ENCODE measurements at places on chromosomes 16 and 17.

DNA sequence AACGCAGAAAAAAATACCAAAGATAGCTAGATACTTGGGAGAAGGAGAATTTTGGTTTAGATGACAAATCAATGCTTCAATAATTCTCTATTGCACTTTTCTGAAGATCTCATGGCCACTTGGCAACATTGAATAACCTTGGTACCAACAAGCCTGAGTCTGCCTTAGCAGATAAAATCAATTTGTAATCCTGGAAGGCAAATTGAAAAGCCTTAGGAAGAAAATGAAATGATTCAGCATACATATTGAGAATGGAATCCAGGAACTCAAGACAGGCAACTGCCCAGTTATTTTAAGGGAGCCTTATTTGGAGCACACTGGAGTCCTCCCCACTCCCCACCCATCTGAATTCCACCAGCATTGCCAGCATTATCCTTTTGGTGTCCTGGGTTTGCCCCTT, 109.3 kb upstream of the SOX9 start:
- no peak for DNase-seq

- DNase-seq = no peak
Measured at GRCh38 chr17:75921596-75921995, 16.9 kb upstream of the MRPL38 start.

DNA sequence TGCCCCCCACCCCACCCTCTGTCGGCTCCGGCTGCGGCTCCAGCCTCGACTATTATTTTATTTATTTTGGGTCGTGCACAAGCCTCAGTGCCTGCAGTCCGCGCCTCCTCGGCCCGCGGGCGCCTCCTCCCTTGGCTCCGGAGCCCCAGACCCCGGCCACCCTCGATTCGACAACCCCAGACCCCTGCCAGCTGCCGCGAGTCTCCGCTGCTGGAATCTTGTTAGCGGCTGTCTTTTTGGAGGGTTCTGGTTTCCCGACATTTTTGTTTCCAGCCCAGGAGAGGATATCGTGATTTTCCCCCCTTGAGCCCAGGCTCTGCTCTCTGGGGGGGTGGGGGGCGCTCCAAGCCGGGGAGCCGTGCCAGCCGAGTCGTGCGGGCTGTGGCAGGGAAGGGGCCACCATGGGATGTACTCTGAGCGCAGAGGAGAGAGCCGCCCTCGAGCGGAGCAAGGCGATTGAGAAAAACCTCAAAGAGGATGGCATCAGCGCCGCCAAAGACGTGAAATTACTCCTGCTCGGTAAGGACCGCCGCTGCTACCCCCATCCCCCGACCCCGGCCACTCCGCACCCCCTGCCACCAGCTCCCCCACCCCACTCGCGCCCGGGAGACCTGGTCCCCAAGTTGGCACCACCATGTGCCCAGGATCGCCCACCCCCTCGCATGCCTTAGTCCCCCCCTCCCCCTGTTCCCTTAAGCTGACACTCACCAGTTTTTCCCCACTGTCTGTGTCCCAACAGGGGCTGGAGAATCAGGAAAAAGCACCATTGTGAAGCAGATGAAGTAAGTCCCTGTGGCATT, 746 bp downstream of the GNAO1 start:
- DNase-seq = peak; percentile 51

GRCh38 chr17:55677446-55677845, 45.2 kb downstream of the TMEM100 start:
- no peak for DNase-seq

DNA sequence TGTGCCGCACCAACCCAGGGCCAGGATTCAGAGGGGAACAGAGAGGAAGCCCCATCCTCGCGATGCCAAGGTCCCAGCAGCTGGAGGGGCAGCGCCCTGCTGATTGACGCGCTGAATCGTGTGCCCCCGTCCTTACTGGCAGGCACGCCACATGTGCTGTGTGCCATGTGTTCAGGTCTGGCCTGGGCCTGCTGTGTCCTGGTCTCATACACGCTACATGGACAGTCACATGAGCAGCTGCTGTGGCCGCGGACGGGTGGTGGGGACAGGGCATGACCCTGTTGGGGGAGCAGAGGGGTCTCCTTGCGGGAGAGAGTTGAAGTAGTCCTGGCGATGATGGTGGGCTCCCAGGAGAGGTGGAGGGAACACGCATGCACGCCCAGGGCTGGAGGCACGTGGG, 18.0 kb downstream of the CBFA2T3 start:
- DNase-seq = no peak

- no peak for DNase-seq
Measured at GRCh38 chr16:88805340-88805715, 1.7 kb downstream of the CDT1 start.

GRCh38 chr17:73334771-73335513, 23.1 kb upstream of the CDC42EP4 start:
- no peak for DNase-seq

GRCh38 chr17:75909051-75909811, 4.5 kb upstream of the MRPL38 start:
- no peak for DNase-seq

GRCh38 chr16:16162591-16162990, 60.7 kb downstream of the ABCC6 start:
- DNase-seq = no peak

GRCh38 chr16:1494129-1494640, 1.0 kb downstream of the TELO2 start:
- DNase-seq = no peak

DNA sequence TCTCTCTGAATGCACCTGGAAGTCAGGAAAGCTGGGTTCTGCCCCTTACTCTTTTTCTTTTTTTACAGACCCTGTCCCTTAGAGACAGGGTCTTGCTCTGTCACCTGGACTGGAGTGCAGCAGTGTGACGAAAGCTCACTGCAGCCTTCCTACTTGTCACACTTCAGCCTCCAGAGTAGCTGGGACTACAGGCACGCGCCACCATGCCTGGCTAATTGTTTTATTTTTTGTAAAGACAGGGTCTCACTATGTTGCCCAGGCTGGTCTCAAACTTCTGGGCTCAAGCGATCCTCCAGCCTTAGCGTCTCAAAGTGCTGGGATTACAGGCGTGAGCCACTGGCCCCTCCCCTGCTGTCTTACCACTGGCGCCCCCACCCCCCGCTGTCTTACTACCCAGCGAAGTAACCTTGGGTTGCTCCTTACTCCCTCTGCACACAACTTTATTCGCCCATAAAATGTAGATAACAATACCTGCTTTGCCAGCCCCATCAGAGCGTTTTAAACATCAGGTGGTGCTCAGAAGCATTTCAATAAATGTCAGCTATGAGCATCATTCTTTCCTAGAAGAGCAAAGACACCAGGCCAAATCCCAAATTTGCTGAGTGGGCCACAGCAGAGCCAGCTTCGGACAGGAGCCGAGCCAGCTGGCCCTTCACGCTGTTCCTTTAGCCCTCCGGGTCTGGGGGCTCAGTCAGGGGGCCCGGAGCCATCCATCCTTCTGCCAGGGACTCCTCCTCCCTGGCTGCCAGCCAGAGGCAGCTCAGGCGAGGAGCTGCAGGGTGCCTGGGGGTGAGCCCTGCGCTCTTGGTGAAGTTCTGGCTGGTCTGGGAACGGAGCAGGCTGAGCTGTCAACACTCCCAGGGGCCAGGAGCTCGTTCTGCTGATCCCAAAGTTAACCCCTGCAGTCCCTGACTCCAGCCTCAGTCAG, 24.4 kb downstream of the SRL start:
- no peak for DNase-seq

- DNase-seq = no peak
Measured at GRCh38 chr17:14940938-14941265, 324.2 kb downstream of the PMP22 start.

GRCh38 chr16:15739950-15740349, 89.9 kb downstream of the NDE1 start:
- DNase-seq = no peak

DNA sequence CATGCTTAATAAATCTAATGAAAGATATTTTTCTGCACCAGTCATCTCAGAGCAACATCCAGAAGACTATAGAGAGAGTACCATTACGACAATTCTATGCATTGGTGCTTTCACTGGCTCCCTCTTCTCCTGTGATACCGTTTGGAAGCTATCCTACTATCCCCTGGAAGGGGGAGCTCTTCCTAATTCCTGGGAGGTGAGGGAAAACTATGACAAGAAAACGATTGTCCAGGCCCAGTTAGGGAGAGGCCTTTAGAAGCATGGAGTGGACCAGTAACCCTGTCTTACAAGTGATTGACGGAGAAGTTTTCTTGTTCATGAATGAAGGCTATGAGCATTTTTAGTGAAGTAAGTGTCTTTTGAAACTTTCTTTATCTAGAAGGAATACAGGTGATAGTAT, 150.2 kb downstream of the TANC2 start:
- DNase-seq = no peak

All from globus pallidus (tissue), 1 donor.